ENCODE measurements at places on chromosomes 4 and X.

- DNase-seq: no peak
Measured at GRCh38 chr4:104486716-104487504, 7.8 kb downstream of the CXXC4 start.

DNA sequence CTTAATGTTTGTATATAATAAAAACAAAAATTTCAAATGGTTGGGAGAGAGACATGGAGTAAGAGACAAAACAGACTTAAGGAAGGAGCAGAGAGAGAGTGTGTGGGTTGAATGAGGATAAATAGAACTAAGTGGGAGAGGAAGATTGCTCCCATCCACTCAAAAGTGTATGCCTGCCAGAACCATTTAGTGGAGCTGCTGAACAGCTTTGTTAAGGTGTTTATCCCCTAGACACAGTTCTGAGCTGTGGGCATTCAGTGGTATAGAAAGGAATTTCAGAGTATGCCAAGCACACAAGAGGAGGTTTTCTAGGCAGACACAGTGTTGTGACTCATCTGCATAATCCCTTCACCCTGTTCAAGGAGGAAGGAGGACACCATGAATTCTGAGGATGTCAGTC lies 508.6 kb upstream of the EPHA5 start:
- DNase-seq: no peak

GRCh38 chr4:159504684-159505083 lies 401.8 kb downstream of the RAPGEF2 start:
- DNase-seq: no peak

- DNase-seq: no peak
Measured at GRCh38 chr4:8534611-8535010, 45.6 kb upstream of the GPR78 start.

DNA sequence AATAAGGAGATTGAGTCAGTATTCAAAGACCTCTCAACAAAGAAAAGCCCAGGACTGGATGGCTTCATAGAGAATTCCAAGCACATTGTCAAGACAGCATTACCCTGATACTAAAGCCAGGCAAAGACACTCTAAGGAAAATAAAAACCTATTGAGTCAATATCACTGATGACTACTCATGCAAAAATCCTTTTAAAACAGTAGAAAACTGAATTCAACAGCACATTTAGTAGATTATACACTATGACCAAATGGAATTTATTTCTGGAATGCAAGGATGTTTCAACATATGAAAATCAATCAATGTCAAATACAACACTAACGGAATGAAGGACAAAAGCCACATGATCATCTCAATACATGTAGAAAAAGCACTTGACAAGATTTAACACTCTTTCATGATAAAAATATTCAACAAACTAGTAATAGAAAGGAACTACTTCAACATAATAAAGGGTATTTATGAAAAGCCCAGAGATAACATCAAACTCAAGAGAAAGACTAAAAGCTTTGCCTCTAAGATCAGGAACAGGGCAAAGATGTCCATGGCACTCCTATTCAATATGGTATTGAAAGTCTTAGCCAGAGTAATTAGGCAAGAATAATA lies 633.3 kb downstream of the ANKRD50 start:
- DNase-seq: no peak

DNA sequence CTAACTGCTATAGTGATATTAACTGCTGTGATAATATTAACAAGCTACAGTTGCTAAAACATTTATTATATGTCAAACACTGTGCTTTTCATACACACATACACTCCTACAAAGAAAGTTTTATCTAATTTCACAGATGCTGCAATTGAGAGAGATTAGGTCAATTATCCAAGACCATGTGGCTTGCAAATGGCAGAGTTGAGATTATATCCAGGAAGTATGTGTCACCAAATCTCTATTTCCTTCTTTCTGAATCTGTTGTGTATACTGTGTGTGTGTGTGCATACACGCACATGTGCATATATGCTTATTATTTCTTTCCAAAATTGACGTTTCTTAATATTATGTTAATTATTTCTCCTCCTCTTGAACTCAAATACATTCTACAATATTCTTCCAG lies 775.9 kb upstream of the FTHL17 start:
- DNase-seq: no peak

DNA sequence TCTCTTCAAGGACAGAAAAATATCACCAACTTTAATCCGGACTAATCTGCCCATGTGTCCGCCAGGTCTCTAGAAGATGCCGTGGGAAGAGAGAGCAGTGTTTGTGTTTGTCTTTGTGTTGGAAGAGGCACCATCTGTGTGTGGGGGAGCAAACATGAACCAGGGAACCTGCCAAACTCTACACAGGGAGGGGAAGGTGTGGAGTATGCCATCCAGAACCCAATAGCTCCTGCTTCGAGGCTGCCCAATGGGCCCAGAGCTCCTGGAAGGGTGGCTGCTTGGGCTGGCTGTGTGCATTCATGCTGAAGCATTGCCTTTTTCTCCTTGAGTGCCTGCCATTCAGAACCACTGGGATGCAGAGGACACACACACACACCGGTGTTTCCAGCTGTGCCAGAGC lies 536.2 kb downstream of the MID1IP1 start:
- no peak for DNase-seq

- no peak for DNase-seq
Measured at GRCh38 chr4:5996641-5997040, 21.6 kb downstream of the C4orf50 start.

DNA sequence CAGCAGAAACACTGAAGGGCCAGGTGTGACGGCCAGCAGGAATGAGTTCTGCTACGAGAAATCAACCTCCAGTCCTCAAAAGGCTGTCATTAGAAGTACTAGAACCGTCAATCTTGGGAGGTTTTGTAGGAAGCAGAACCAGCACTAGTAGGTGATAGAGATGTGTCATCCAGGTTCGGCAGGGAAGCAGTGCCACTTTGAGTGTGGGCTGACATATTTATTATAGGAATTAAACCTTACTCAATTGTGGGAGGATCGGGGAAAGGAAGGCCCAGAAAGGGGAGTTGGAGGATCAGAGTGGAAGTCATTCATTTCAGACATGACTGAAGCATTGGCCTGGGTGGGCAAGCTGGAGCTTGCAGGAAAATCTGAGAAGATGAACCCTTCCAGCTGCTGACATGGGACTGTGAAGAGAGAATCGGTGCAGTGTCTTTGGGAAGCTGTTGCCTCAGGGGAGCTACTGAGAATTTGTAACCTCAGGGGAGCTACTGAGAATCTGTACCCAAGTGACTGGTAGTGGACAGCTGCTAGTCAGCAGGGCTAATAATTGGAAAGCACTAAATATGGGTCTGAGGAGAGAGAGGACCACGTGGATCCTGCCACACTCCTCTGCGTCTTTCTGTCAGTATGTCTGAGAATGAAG lies 177.4 kb downstream of the SPRY1 start:
- DNase-seq: no peak

- no peak for DNase-seq
Measured at GRCh38 chr4:134001057-134001456, 200.5 kb downstream of the PABPC4L start.

GRCh38 chrX:6325437-6325836 lies 96.8 kb upstream of the NLGN4X start:
- DNase-seq: no peak

GRCh38 chr4:23991444-23991843 lies 101.6 kb upstream of the PPARGC1A start:
- DNase-seq: no peak

DNA sequence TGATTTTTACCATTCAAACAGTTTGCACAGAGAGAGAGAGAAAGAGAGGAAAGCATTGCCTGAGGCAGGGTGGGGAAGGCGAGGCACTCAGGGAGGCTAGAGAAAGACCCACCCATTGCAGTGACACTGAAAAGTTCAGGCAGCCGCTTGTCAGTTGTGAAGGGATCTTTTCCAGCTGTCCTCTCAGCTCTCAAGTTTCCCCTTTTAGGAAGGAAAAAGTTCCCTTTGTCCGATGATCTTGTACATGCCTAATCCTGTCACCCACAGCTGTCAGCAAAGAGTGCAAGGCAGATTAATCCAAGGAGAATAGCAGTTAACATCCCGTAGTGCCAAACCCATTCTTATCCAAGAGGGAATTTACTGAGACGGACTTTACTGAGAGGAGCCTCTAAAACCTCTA lies 255.0 kb downstream of the MAGEB5 start:
- DNase-seq: no peak

DNA sequence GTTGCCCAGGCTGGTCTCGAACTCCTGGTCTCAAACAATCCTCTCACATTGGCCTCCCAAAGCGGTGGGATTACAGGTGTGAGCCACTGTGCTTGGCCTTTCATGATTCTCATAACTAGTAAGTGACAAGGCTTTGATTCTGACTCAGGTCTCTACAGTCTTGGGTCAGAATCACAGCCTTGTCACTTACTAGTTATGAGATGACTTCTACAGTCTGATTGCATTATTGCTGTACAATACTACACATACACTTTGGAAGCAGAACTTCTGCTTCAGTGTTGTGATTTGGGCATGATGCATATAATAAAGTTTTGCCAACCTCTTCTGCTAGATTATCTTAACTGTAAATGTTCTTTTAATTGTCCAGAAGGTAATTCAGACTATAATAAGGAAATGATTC lies 123.3 kb downstream of the KDM6A start:
- peak; percentile 23 for DNase-seq

DNA sequence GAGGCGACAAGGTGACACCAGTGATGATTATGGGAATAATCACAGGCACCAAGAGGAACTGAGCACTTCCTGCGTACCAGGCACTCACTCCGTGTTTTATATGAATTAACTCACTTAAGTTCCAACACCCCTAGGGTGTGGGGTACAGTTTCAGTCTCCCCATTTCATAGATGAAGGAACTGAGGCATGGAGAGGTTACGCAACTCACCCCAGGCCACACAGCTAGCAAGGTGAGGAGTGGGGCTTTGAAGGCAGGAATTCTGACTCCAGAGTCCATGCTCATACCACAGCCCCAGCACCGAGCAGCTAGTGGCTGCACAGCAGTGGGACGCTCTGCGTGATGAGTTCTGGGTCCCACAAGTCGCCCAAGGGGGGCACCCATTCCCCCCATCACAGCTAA lies 29.9 kb downstream of the PPP2R2C start:
- DNase-seq: no peak

GRCh38 chr4:180827232-180828009 lies 1415.8 kb upstream of the TENM3 start:
- no peak for DNase-seq

DNA sequence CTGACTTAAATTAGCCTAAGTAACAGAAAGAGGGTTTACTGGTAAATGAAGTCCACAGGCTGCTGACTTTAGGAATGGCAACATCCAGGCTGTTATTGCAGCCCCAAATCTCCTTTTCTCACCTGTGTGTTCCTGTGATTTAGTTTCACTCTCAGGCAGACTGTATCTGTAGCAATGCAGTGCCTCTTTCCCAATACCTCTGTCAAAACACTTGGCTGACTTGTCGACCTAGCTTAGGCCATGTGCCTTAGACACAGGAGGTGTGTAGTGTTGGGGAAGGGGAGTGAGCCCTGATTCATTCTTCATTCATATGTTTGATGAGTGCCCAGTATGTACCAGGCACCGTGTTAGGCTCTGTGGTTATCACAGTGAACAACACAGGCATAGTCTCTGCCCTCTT lies 46.9 kb downstream of the JADE3 start:
- DNase-seq: no peak

GRCh38 chr4:139167774-139168444 lies 9.1 kb downstream of the ELF2 start:
- DNase-seq: no peak

GRCh38 chr4:138298866-138299265 lies 56.7 kb upstream of the SLC7A11 start:
- DNase-seq: no peak

GRCh38 chrX:46262304-46262703 lies 282.9 kb downstream of the ZNF674 start:
- DNase-seq: no peak

- DNase-seq: no peak
Measured at GRCh38 chr4:7094916-7095315, 27.1 kb upstream of the GRPEL1 start.

- DNase-seq: no peak
Measured at GRCh38 chr4:4853371-4853823, 6.1 kb upstream of the MSX1 start.

DNA sequence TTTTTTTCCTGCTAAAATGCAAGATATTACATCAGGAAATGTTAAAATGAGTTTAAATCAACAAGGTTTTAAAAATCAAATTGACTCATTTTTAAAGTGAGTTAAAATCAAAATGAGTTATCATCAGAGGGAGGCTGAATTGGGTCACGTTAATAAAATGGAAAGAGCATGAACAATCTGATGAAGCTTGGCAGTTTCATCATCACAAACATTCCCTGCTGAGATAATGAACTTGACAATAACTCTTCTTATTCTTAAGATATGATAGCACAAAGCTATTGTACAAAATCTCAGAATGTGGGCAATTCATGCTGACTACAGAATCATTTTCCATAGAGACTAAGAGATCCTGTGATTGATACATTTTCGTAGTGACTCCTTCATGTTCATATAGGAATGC lies 1086.7 kb downstream of the STIM2 start:
- no peak for DNase-seq

- DNase-seq: peak; percentile 3
Measured at GRCh38 chrX:94400488-94400887, 726.5 kb downstream of the FAM133A start.

DNA sequence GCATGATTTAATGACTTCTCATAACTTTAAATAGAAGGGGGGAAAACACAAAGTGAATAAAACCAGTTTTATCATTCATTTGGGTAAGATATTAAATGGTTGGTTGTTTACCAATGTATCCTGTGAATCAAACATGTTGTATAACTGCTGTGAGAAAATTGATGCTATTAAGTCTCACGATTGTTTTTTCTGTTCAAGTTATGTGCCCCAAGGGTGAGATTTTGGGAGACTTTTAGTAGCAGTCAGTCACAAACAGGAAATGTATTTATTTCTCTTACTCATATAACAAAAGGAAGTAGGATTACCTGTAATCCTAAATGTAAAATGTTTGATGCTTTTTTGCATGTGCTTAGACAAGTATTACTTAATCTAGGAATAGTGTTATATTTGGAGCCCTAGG lies 39.2 kb downstream of the MTHFD2L start:
- no peak for DNase-seq

DNA sequence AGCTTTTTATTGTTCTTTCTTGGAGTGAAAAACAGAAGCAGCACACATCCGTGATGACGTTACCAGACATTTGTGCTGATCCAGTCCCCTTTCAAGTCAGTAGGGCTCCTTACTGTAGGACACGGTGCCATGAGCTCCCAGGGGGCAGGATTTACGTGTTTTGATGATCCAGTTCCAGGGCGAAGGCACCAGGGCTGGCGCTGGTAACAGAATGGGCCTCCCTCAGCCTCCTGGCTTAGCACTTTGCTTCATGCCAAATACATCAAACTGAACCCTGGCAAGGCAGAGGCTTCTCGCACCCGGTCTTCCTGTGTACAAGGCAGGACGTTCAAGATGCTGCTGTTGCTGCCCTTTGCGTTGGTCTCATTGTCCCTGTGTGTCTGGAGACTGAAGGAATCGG lies 66.6 kb upstream of the PSAPL1 start:
- no peak for DNase-seq

GRCh38 chr4:181331214-181331613 lies 912.0 kb upstream of the TENM3 start:
- DNase-seq: no peak

DNA sequence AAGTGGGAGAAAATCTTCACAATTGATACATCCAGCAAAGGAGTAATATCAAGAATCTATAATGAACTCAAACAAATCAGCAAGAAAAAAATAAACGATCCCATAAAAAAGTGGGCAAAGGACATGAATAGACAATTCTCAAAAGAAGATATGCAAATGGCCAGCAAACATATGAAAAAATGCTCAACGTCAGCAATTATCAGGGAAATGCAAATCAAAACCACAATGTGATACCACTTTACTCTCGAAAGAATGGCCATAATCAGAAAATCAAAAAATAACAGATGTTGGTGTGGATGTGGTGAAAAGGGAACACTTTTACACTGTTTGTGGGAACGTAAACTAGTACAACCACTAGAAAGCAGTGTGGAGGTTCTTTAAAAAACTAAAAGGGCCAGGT lies 114.3 kb upstream of the CCSER1 start:
- no peak for DNase-seq
